Left ventricle myocardium inferior (tissue), 1 donor: ENCODE measurements at places on chromosomes 13 and 19. TPM values are rescaled to one million over a fixed set of nuclear protein-coding genes. Genes with fewer than 3 reads are reported as not detected.

SGTA gene
- total RNA-seq: 72.6 TPM

FLT1 gene
- 40.7 TPM for total RNA-seq

PRR36 gene
- total RNA-seq: not detected

DNA sequence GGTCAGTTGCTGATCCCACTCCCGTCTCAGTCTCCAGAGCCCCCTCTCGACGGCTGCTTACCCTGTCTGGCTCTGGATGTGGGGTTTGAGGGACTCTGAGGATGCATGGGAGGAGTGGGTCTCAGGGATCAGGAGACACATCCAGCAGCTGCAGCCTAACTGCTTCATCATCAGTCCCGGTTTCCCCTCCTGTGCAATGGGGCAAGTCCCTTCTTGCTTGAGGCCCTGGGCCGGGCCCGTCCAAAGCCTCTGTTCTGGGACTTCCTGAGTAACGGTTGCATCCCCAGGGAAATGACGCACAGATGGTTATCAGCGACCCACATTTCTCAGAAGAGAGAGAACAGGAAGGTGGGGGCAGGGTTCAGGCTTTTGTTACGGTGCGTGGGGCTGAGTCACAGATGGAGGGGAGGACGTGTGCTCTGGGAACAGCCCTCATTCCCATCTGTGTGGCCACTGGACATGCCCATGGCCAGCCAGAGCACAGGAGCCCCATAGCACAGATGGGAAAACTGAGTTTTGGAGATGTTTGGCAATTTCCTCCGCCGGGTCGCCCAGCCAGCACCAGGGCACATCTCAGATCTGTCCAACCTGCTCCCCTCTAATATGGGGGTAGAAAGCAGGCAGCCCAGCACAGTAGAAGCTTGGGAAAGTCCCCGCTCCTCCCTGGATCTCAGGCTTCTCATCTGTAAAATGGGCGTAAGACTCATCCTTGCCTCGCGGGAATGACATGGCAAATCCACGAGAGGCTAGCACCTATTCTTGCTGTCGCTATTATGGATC lies 19.3 kb downstream of the GNA15 start:
- DNase-seq: peak; percentile 74

DNA sequence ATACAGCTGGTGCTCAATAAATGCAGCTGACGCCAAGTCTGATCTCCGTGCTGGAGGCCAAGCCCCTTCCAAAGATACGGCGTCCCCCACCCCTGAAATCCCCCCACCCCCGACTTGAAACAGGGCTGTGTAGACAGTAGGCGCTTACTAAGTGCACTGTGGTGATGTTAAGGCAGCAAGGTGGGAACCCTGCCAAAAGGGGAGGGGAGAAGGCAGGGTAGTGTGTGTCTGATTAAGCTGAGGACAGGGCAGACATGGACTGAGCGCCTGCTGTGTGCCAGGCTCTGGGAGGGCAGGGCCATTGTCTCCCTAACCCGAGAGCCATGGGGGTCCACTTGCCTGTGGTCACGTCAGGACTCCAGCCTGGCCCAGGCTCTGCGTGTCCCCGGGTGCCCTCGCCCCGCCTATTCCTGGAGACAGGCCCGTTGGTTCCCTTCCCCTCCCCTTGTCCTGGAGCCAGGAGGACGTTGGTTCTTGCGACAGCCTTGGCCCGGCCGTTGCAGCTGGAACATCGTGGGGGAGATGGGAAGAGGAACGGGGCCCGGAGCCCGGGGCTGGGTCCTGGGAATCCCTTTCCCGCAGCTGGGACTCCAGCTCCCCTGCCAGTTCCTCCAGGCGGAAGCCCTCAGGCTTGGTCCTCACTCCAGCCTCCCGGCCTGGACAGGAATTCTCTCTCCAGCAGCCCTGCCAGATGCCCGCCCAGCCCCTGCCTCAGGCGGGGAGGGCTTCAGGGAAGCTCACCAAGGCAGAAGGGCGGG lies 1.7 kb upstream of the ELANE start:
- DNase-seq: peak; percentile 93
